SW 1271 (cell line): ENCODE measurements at places on chromosomes 3 and 15.

DNA sequence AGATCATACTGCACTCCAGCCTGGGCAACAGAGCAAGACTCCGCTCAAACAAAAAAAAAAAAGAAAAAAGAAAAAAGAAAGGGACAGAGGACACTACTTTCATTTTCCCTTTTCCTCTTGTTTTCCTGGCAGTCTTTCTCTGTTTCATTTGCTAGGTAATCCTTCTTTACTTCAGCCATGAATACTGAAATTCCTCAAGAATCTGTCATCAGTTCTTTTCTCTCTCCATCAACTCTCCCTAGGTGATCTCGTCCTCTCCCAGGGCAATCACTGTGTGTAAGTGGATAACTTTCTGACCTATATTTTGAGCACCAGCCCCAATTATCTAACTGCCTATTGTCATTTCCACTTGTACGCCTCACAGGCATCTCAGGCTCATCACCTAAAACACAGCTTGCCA, 51.5 kb downstream of the TTC23 start:
- DNase-seq = no peak

- DNase-seq = no peak
Measured at GRCh38 chr15:72153269-72154000, 35.2 kb downstream of the SENP8 start.

- DNase-seq = no peak
Measured at GRCh38 chr15:48416301-48416700, 85.1 kb downstream of the DUT start.

DNA sequence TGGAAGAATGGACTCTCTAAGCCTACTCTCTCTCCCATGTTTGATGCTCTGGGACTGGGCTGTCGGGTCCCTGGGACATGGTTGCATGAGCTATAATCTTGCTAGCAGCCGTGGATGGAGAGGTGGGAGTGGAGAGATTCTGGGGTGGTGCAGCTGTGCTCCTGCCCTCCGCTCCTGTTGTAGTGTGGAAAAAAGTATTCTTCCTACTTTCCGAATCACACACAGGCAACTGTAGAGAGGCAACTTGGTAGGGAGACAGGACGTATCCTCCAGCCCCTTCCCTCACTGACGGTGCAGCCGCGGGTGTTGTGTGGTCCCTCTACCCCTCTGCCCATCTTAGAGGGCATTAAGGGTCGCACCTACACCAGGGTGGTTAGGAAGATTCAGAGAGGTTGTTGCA, 281.4 kb upstream of the TLE3 start:
- DNase-seq = no peak

DNA sequence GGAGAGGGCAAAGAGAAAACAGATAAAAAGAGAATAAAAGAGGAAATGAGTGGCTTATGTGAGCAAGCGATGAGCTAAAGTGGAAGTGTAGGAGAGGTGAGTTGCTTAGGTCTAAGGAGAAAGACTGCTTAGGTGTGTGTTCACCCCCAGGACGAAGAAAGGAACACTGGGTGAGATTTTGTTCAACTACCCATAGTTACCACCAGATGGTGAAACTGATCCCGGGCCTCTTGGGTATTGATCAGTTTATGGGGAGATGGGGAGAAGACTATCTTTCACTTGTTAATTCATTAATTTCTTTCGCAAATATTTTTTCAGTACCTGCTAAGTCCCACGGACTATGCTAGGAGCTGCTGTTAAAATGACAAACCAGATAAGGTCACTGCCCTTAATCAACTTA, 33.9 kb downstream of the GAP43 start:
- DNase-seq = no peak

DNA sequence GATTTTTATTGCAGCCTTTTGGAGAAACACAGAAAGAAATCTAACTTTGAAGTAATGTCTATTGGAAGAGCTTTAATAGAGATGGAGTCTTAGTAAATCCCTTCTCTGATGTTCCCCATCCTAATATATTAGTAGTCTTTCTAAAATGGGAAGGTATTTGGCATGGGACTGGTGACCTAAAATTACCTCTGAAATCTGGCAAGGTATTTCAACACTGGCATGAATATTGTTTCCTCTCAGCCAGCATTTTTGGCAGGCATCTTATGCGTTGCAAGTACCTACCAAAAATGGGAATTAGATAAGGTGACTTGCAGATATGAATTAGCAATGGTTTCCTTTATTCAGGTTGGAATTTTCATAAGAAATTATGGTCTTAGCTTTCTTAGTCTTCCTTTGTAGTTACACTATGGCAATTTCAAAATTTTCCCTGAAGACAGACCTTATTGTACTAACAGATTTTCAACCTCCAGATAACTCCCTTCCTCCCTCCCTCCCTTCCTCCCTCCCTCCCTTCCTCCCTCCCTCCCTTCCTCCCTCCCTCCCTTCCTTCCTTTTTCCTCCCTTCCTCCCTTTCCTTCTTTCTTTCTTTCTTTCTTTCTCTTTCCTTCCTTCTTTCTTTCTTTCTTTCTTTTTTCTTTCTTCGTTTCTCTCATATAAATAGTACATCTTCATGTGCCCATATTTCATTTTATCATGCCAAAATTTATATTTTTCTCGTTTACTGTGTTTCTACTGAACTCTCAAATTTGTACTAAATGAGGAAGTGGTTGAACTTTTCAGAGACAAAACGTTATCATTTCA, 168.2 kb upstream of the KCNMB2 start:
- DNase-seq = no peak

GRCh38 chr3:23052208-23052607, 150.9 kb upstream of the UBE2E2 start:
- DNase-seq = no peak

DNA sequence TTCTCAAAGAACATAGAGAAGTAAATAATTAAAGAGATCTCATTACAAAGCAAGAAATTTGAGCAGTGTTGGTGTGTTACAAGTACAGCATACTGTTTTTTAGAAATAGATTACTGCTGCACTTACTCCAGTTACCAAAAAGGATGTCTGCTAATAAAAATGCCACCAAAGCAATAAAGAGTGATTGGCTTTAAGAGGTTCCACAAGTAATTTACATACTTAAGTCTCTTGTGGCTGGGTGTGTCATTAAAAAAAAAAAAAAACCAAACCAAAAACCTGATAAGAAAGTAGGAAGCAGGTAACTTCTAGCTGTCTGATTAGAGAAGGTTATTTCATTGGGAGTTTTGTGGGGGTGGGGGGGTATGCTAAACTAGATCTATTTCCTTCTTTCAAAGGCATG, 15.2 kb downstream of the RAB11A start:
- no peak for DNase-seq

DNA sequence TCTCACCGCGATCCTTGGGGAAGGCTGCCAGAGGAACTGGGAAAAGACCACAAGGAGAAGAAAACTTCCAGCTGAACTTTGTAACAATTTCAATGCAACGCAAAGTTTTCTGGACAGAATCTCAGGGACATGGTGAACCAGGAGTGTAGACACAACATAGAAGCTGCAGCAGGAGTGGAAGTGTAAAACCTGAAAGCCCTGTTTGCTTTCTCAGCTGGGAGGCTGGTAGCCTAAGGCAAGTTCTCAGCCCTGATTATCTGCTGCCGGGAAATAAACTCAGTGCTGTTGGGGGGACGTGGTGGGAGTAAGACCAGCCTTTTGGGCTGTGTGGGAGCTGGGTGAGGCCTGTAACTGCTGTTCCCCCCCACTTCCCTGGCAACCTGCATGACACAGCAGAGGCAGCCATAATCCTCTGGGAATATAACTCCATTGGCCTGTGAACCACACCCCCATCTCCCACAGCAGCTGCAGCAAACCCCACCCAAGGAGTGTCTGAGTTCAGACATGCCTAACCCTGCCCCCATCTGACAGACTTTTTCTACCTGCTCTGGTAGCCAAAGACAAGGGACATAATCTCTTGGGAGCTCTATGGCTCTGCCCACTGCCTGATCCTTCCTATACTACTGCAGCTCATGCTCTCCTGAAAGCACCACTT, 106.7 kb downstream of the ZNF621 start:
- no peak for DNase-seq

DNA sequence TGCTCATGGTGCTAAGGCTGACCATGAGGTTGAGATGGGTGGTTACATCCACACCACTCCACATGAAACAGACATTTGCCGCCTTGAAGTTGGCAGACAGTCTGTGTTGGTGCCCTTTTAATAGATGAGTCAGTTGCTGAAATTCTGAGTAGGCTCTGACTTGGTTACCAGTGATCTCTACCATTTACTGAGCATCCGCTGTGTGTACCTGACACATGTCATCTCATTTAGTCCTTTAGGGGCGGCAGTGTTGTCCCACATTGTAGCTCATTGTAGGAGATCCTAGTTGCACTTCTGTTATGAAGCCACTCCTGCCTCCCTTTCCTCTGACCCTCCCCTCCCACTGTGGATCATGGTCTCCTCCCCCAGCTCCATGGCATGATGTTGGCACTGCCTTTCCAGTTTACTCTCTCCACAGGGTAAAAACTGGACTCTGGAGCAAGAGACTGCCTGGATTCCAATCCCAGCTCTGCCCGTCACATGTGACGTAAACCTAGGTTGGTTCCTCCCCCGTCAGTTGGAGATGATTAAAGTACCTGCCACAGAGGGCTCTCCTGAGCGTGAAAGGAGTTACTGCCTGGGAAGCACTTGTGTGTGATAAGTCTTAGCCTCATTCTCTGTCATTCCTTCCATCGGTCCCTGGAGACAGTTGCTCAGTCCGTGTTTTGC, 21.6 kb downstream of the SLCO3A1 start:
- DNase-seq = no peak
